ENCODE measurements at places on chromosomes 5 and 9.

DNA sequence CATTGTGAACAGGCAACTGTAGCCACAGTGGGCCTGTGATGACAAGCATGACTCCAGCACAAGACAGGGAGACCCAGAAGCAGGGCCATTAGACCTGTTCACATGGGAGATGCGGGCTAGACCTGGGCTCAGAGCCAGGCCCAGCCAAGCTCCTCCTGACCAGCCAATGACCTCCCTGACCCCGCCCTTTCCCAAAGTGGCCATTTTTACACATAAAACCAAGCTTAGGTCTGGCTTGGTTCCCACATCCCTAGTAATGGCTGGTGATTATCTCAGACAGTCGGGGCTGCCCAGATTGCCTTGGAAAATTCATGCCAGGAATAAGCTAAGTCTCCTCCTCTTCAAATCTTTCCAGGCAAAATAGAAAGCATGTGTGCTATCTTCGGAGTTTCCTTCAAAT, 94.1 kb downstream of the FRMD3 start:
- DNase-seq: no peak

- DNase-seq: peak; percentile 88
Observed at GRCh38 chr9:36572515-36573418, at the start of gene MELK. TSS of gene MELK (plus strand) at chr9:36572895. CDS start at chr9:36581682, 8,787 bp downstream.

DNA sequence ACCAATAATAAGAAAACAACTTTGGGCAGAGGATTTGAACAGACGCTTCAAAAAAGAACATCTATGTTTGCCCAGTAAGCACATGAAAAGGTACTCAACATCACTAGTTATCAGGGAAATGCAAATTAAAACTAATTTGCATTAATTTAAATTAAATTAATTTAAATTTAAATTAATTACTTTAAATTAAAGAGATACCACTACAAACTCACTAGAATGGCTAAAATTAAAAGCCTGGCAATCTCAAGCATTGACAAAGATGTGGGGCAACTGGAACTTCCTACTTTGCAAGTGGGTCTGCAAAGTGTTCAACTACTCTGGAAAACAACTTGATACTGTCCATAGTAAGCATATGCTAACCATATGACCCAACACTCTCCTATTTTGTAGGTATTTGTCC, 32.1 kb upstream of the ELL2 start:
- DNase-seq: no peak

DNA sequence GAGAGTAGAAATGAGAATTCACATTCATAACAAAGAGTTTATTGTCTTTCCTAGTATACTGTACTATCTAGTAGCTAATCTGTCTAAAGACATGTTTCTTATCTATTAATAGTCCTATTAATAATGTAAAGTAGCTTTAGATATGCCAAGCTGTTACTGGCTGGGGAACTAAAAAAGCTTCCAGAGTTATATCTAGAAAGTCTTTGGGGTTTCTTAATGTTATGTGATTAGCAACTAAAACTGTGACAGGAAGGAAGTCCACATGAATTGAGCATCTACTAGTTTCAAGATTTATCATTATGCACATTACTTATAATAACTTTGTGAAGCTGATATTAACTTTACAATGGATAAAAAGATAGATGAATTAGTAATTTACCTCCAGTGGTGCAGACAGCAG, 122.7 kb upstream of the CDKN2B start:
- DNase-seq: no peak

- DNase-seq: no peak
Observed at GRCh38 chr5:150398722-150399523, 13.8 kb downstream of the CD74 start.

GRCh38 chr5:149162401-149163084, 21.2 kb downstream of the ABLIM3 start:
- DNase-seq: no peak

DNA sequence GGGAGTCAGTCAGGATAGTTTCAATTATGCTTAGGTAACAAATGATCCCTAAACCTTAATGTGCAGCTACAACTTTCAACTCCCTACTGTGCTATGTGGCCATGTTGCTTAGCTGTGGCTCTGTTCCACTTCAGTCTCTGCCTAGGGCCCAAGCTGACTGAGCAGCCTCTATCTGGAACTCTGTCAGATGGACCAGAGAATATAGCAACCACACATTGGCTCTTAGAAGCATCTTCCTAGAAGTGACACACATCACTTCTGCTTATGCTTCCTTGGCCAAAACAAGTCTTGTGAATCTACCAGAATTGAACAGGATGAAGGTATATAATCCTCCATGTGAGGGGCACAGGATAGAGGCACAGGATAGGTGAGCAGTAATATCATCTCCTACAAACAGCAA, 36.7 kb upstream of the TNC start:
- DNase-seq: no peak

DNA sequence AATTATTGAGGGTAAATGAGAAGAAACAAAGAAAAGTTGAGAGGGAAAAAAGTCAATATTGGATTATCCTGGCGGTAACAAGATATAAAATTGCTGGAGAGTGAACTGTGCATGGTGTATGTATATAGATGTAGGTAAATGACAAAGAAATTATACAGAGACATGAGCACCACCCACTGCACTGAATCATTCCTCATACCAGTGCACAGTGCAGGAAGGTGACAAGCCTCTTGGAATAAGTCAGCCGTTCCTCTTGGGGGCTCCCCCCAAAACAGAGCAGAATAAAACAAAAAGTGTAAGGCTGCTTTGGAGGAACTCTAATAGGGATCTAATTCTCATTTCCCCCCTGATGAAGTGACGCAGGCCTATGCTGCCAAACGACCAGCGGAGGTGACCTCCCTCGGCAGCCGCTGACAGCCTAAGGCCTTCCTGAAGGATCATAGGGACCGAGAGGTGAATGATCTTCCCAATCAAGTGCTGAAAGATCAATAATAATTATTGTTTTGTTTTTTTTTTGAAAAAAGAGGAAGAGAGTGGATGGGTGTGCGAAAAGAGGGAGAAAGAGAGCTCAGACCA, 245.0 kb downstream of the PSAT1 start:
- no peak for DNase-seq

GRCh38 chr9:128429513-128430086, 8.9 kb downstream of the CERCAM start:
- no peak for DNase-seq

DNA sequence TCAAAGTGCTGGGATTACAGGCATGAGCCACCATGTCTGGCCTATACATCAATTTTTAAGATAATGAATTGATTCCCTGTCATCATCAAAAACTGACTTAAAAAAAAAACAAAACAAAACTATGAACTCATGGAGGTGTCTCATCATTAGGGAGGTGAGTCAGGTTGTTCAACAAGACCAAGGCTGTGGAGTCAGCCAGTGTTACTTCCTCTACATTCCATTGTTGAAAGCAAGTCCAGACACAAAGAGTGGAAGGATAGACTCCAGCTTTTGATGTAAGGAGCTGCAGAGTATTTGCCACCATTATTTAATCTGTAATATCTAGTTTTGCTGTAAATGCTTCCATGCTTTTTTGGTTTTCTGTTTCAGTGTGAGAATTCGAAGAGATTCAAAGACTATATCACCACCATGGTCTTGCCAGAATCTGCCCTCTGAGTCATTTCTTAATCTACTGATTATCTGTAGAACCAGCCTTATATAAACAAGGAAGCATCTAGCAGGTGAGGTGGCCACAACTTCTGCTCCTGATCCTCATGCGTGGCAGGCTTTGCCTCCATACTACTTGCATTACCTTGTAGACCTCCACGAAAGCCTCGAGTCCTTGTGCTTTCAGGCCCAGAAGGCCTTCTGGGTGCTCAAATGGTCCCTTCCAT, 156.1 kb downstream of the FGF1 start:
- DNase-seq: no peak

DNA sequence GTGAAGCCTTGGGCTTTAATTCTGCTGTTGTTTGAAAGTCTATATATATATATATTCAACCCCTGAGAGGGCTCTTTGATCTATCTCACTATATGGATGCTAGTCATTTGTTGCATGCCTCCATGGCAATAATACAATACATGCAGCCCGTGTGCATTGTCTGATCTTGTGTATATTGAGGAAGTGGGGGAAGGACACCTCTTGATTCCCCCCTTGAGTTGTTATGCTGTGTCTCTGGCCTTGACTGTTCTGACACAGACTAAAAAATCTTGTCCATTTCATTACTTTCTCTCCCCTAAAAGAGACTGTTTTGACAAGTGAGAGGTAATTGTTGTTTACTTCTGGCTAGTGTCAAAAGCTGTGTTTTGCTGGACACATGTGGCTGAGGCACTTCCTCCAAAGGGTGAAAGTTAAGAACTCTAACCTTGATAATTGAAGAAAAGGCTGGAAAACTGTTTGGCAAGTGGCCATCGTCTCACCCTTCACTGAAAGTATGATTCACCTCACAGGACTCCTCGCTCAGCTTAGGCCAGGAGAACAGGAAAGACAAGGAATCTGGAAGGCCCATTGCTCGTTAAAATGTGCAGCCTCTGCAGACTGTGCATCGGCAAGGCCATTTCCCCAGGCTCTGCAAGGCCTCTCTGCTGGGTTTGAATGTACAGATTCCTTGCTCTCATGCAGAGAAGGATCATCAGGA, 304.0 kb downstream of the PRELID2 start:
- DNase-seq: no peak

GRCh38 chr9:12640016-12640587, 53.1 kb upstream of the TYRP1 start:
- DNase-seq: no peak

DNA sequence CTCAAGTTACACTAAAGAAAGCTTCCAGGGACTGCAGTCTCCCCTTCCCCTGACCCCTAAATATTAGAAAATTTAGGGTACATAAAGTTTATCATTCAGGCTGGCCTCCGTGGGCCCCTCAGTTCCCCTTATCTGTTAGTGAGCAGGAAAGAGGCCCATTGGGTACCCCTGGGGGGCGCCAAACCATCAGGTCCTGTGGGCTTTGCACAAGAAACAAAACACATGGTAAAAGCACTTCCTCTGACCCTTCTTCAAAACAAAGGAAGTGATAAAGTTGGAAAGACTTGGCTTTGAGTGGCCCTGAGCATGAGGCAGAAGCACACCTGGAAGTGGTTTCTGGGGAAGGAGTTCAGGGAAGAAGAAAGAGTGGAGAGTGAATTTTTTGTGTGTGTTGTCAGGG, 213.0 kb downstream of the SMARCA2 start:
- no peak for DNase-seq

DNA sequence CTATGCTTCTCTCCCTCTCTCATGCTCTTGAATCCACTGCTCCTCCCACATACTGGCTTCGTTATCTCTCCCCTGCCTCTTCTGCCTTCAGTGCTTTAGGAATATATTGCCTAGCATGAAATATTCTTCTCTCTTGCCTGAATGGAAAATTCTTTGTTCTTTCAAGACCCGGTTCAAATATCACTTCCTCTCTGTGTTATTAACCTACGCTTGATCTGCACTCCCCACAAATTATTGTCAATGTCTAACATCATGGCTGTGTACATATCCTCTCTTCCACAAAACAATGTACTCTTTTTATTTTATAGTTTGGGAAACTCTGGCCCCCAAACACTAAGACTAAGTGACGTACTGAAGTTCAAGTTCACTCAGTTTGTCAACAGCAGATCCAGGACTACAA, 211.0 kb downstream of the SEC61B start:
- DNase-seq: no peak

- DNase-seq: no peak
Observed at GRCh38 chr5:64497386-64497785, 8.4 kb upstream of the RGS7BP start.

- no peak for DNase-seq
Observed at GRCh38 chr5:11429254-11429653, 475.0 kb downstream of the CTNND2 start.

- DNase-seq: no peak
Observed at GRCh38 chr9:38083858-38084555, 15.0 kb upstream of the SHB start.

GRCh38 chr5:17217493-17218352, at the start of gene BASP1:
TSS of gene BASP1 (plus strand) at chr5:17217631. CDS start at chr5:17275217, 57,586 bp downstream.
- DNase-seq: no peak

All from D721Med (cell line).